ENCODE measurements at places on chromosomes 7 and 10.

DNA sequence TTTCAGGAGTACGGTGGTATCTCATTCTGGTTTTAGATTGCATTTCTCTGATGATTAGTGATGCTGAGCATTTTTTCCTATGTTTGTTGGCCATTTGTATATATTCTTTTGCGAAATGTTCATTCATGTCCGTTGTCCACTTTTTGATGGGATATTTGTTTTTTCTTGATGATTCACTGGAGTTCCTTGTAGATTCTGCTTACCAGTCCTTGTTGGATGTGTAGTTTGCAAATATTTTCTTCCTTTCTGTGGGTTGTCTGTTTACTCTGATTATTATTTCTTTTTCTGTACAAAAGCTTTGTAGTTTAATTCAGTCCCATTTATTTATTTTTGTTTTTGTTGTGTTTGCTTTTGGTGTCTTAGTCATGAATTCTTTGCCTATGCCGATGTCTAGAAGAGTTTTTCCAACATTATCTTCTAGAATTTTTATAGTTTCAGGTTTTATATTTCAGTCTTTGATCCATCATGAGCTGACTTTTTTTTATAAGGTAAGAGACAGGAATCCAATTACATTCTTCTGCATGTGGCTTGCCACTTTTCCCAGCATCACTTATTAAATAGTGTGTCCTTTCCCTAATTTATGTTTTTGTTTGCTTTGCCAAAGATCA, 320.5 kb downstream of the MAGI2 start:
- no peak for DNase-seq

GRCh38 chr7:121530227-121531174, 134.4 kb upstream of the FAM3C start:
- DNase-seq: peak; percentile 82

GRCh38 chr7:47277321-47277781, 304.6 kb downstream of the TNS3 start:
- DNase-seq: no peak

GRCh38 chr10:4351723-4352413, 474.1 kb upstream of the AKR1E2 start:
- no peak for DNase-seq

- DNase-seq: no peak
Observed at GRCh38 chr10:43393606-43394360, 15.2 kb downstream of the HNRNPF start.

- DNase-seq: no peak
Observed at GRCh38 chr10:70169649-70170364, 507 bp downstream of the SAR1A start.

DNA sequence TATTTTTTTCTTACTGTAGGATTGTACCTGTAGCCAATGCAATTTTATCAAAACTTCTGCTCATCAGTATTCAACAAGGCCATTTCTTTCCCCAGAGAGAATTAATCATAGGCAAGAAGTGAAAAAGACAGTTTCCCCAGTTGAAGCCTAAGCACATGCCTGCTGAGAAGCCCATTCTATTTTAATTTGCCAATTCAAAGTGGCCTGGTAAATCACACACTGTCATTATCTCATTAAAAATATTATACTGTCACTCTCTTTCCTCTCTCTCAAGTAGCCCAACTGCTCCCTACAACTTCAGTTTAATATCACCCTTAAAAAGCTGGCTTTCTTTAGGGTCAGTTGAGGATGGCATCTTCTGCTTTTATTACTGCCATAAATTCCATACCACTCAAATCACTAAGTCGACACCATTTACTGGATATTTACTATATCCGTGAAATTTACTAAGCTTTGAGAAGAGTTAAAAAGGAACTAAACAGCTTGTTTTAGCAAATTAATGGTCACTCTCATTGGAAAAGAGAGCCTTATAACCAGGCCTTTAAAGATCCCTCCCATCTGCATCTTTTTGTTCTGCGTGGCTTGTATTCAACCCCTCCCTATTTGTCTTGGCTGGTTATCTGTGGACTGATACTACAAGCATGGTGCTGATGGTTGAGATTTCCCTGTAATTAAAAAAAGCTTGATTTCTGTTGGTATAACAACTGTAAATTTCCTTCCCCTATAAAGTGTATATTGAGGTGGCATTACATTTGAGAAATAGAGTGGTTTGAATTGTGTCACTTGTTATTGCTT, 30.6 kb downstream of the COL28A1 start:
- DNase-seq: no peak

- no peak for DNase-seq
Observed at GRCh38 chr7:55546814-55547213, 25.5 kb downstream of the VOPP1 start.

DNA sequence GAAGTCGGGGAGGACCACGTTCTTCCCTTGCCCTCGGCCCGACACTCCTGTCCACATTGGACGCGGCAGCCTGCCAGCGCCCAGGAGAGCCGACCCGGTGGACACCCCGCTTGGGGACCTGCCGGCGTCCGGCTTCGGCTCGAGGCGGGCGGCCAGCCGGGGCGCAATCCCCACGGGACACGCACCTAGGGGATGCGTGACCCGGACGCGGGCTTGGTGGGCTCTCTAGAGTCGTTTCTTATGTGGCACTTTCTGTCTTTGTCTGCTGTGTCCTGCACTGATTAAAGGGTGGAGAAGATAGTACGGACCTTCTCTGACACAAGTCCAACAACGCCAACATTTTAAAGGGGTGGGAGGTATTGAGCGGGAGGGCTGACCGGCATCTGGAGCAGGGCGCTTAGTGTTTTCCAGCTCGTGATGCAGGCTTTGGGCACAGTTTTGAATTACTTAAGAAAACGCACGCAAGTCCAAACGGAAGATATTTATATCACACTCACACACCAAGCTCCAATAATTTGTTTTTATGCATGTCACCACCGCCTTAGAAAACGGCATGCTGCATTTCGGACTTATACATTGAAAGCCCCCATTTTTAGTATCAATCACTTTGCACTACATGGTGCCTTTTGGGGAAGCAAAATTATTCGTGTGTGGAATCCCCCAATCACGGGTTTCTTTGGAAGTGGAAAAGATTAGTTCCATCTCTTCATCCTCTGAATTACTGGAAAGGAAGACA, 3.9 kb upstream of the SPAG6 start:
- no peak for DNase-seq

- DNase-seq: no peak
Observed at GRCh38 chr7:30301751-30302150, 17.4 kb downstream of the ZNRF2 start.

GRCh38 chr10:118370499-118370898, 28.4 kb upstream of the FAM204A start:
- DNase-seq: no peak

DNA sequence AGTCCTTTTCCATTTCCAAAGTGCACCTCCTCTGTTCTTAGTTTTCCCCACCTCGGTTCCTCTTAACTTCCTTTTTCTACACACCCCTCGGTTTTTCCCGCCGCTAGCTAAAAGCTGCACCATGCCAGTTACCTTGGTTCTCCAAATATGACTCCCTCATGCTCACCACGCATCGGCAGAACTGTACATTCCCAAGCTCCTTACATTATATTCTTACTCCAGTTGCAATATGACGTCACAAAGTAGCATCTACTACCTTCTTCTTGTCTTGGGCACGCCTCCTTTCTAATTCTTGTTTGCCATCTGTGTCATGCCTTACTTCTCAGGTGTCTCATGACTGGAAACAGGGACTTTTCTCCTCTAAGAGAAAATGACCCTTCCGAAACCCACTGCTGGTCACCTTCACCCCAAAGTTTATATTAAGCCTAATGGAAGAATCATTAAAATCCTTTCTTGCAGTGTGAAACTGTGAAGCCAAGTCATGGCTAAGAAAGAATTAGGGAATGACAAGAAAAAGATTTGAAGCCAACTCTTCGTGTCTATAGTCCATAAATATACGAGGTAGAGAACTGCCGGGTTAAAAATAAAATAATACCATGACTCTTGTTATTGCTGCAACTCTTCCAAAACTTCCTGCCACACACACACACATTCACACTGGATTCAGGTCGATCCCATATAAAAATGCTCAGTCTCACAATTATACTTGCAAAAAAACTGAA, 1.7 kb downstream of the ESYT2 start:
- DNase-seq: no peak

DNA sequence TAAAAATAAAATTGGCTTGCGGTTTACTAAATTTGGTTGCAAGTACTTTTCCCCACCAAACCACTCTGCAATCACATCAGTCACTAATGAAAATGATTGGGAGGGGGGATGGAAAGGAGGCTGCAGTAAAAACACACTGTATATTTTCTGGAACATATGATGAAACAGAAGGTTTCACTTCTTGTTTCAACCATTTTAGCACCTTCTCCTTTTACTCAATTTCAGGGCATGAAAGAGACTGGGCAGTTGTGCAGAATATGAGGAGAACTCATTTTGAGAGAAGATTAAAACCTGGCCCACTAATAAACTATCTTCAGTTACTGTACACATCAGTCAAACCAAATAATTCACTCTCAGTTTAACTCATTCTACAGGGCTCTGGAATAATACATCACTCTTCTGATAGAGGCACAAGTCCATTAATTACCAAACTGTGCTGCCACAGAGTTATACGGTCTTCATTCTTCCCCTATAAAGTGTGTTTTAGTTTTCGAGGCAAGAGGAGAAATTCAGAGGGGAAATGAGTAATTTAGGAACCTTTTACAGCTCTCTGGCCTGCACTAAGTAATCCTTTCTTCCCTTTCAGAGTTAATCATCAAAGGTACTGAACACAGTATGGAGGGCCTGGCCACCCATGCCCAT, 25.5 kb downstream of the JAZF1 start:
- peak; percentile 20 for DNase-seq

DNA sequence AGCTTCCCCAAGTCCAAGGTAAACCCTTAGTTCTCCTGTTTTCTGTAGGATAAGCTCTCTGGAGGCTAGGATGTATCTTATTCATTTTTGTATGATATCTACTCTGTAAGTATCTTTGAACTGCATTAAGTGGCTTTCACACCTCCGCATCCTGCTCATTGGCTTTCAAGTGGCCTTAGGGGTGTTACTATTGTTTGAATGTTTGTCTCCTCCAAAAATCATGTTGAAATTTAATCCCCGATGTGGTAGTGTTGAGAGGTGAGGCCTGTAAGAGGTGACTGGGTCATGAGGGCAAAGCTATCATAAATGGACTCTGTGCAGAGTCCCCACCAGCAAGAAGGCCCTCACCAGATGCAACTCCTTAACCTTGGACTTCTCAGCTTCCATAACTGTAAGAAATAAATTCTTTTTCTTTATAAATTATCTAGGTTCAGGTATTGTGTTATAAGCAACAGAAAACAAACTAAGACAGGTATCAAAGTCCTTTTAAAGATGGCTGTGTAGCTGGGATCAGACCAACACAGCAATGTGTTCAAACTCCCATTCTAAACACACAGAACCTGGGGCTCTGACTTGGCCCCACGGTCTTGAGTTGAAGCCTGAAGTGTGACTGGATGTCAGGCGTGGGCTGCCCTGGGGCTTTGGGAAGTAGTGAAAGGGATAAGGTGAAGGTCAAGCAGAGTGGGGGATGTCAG, 25.9 kb downstream of the TBXAS1 start:
- no peak for DNase-seq

- no peak for DNase-seq
Observed at GRCh38 chr7:2981103-2981480, 62.6 kb downstream of the CARD11 start.

DNA sequence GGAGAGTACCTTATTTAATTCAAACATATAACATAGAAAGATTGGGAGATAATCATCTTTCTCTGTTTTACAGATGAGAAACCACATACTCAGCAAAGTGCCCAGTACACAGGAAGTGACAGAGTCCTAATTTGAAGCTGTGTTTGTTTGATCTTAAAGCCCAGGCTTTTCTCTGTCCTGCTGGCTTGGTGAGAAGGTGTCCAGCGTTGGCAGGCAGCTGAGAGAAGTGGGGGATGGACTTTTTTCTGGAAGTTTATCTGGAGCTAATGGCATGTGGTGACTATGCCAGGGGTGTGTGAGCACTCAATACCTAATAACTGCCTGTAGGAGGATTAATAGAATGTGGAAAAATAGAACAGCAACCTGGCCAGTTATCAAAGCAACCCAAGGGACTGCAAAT, 60.8 kb downstream of the NPSR1 start:
- DNase-seq: peak; percentile 5

- DNase-seq: no peak
Observed at GRCh38 chr7:123961771-123962170, 36.7 kb downstream of the SPAM1 start.

GRCh38 chr10:35259769-35260397, 76.4 kb upstream of the CCNY start:
- peak; percentile 9 for DNase-seq

DNA sequence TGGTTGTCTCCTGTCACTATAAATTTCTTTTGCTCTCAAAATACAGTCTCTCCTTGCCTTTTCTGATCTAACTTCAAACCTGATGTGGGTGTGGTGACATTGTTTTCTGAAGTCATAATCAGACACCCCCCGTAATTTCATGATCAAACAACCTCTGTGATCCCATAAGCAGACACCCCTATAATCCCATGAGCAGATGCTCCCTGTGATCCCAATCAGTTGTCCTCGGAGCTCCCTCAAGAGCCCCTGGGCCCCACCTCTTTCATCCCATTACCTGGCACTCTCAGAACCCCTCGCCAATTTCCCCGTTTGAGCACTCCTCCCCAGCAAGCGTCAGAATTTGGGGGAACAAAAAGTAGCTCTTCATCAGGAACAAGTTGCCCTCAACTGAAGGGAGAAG, 246.3 kb upstream of the FZD8 start:
- no peak for DNase-seq

GRCh38 chr7:143041346-143041745, 10.8 kb upstream of the OR6V1 start:
- DNase-seq: no peak

- DNase-seq: no peak
Observed at GRCh38 chr10:129445436-129446182, 21.4 kb upstream of the MGMT start.
